ENCODE measurements at places on chromosomes 6 and 20.

GRCh38 chr6:81166770-81167169 is 585.7 kb downstream of the TENT5A start:
- no peak for DNase-seq

- DNase-seq, result no peak
These were observed 24.9 kb upstream of the SASH1 start for GRCh38 chr6:148317739-148318138.

DNA sequence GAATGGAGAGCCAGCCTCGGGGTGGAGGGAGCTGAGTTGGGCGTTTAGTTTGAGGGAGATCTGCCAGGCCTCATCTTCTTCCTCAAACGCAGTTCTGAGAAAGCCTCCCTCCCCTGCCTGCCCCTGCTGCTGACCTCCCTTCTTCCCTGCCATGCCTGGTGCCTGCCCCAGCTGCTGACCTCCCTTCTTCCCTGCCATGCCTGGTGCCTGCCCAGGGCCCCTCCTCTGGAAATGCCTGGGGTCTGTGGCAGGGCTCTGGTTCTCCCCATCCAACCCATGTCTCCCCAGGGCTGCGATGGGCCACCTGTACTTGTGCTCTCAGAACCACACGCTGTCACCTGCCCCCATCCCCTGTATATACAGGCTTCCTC is 114.6 kb downstream of the VEGFA start:
- peak; percentile 31 for DNase-seq

DNA sequence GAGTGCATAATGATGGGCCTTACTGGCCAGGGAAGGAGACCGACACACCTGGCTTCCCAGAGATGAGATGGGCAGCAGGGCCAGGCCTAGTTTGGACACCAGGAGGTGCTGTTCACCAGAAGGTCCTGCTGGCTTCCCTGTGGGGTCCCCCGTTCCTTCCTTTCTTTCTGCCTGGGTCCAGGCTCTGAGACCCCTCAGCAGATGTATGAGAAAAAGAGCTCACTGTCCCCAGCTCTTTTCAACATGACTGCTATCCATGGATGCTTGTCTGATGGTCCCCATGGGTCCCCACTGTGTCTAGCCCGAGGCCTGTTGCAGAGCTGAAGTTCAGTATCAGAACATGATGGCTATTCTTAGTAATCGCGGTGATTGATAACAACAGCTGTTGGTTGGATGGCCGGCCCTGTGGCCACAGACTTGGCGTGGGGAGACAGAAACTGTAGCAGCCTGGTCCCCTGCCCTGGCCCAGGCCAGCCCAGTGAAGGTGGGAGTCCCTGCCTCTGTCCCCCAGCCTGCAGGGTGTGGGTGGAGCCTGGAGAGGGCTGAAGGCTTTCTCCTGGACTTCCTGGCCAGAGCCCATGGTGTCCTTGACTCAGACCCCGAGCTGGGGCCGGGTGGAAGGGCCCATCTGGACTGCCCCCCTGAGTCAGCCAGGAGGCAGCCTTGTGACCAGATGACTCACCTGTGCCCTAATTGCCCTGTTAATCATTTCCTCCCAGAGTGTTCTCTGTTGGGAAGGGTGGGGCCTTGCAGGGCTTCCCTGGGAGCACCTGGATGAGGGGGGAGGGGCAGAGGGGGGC is 9.9 kb upstream of the BAK1 start:
- DNase-seq, result no peak

GRCh38 chr6:148455674-148456558 is 113.3 kb downstream of the SASH1 start:
- DNase-seq, result peak; percentile 93

- no peak for DNase-seq
These were observed 1.5 kb downstream of the EBF4 start for GRCh38 chr20:2694008-2694471.

DNA sequence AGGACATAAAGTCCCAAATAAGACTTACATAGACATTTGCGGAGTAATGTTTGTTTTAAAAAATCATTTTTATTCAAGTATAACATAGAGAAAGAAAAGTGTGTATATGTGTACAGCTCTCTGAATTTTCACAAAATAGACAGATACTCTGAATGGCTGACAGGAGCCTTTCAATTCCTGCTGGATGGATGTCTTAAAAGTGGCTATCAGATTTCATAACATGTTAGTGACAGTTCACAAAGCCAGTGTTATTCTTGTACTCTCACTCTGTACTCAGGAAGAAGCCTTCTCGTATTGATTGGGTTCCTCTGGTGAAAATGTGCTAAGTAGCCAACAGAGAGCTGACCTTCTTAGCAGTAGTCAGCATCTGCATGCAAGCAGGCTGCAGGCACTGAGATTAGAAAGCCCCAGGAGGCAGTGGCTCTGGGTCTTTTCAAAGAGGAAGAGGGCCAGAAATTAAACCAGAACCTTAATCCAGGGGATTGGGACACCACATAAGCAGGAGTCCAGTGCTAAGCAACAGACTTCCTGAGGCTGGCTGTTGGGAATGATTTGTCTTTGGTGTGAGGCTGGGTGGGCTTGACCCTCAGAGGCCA is 19.7 kb downstream of the SLC17A4 start:
- no peak for DNase-seq

- no peak for DNase-seq
These were observed 103.5 kb upstream of the HS3ST5 start for GRCh38 chr6:114446342-114446741.

DNA sequence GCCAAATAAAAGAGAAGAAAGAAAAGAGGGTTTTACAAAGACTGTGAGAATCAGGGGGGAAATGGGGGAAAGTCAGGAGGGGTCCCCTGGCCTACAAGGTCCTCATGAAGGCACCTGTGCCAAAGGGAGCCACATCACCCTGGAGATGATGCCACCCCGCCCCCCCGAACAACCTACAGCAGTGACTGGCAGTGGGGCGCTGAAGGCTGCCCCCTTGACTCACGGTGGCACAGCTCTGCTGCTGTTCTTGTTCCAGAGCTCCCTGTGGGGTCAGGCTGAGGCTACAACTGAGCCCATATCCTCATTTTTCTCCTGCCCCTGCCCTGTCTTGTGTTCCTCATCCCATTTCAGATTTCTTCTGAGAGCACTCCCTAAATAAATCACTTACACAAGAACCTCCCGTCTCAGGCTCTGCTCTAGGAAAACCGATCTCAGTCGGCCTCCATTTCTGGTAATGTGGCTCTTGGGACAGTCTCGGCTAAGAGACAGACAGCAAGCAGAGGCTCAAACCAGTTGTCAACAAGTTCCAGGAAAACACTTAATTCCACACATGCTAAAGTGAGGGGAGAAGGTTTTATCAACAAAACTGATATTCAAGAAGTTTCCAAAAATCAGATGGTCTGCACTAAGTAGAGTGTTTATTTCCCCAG is 105.7 kb downstream of the SNAP25 start:
- no peak for DNase-seq

DNA sequence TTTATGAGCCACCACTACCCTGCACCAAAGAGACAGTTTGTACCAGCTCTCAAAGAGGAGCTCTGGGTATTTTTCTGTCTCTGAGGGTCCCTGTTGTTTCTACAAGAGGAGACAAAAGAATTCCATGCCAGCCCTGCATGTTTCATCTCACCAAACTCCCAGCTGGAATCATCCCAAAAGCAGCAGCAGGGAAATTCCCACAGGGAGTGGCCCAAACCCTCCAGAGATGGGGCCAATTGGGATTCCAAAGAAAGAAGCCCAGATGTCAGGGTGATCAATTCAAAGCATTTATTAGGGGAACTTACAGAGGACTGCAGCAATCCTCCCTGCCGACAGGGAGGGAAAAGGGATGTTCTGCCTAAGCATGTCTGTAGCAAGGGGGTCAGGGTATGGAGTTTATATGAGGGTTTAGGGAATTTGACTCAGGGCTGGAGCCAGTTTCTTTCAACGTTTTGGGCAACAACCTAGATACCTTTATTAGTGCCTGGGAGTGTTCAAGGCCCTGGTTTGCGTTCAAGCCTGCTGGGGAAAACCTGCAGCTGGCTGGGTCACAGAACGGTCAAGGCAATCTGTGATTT is 47.2 kb downstream of the MUC22 start:
- peak; percentile 29 for DNase-seq

- no peak for DNase-seq
These were observed 61.8 kb upstream of the TIAM2 start for GRCh38 chr6:154933181-154933827.

GRCh38 chr6:110188791-110189190 is 8.6 kb downstream of the CDC40 start:
- no peak for DNase-seq

DNA sequence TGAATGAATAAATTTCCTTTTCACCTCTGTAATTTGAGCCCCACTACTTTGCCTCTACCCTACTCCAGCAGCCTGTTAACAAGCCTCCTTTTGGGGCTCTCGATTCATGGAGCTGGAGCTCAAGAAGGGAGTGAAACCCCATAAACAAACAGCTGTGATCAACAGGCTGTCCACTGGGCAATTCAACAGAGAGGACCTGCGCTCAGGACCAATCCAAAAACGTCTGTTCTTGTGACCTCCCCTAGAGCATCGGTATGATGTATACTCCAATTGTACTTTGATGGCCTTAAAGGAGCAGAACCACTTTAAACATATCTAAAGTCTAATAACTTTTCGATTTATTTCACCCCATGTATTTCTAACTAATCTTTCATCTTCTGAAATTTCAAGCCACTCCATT is 37.4 kb downstream of the HIVEP2 start:
- DNase-seq, result no peak

GRCh38 chr6:138161338-138162110 is at the start of gene ARFGEF3:
Gene ARFGEF3, plus strand, starts transcription at chr6:138161939. Its CDS starts 148 bp downstream, at chr6:138162087.
- peak; percentile 74 for DNase-seq

- no peak for DNase-seq
These were observed at the start of gene SPINT3 for GRCh38 chr20:45515147-45515913. Gene SPINT3, minus strand, starts transcription at chr20:45515622. Its CDS starts 14 bp downstream, at chr20:45515608.
